ENCODE measurements at places on chromosomes 2 and 18. TPM values are rescaled to one million over a fixed set of nuclear protein-coding genes. Genes with fewer than 3 reads are reported as not detected.

PDE11A gene
- 12.9 TPM for total RNA-seq

ANKRD39 gene
- 94.4 TPM for total RNA-seq

BARD1 gene
- 9.6 TPM for total RNA-seq

UBXN2A gene
- total RNA-seq = 23.5 TPM

ZFAND2B gene
- 19.0 TPM for total RNA-seq

SP140 gene
- total RNA-seq = 0.42 TPM

GRCh38 chr18:25237571-25238267 lies 114.2 kb downstream of the ZNF521 start:
- DNase-seq = no peak
- peaks cover 8% of the 10 kb centered on the region for H3K4me1 ChIP-seq
- no peak overlapping the region for H3K4me3 ChIP-seq
- no peaks in the 10 kb centered on the region for H3K36me3 ChIP-seq

DNA sequence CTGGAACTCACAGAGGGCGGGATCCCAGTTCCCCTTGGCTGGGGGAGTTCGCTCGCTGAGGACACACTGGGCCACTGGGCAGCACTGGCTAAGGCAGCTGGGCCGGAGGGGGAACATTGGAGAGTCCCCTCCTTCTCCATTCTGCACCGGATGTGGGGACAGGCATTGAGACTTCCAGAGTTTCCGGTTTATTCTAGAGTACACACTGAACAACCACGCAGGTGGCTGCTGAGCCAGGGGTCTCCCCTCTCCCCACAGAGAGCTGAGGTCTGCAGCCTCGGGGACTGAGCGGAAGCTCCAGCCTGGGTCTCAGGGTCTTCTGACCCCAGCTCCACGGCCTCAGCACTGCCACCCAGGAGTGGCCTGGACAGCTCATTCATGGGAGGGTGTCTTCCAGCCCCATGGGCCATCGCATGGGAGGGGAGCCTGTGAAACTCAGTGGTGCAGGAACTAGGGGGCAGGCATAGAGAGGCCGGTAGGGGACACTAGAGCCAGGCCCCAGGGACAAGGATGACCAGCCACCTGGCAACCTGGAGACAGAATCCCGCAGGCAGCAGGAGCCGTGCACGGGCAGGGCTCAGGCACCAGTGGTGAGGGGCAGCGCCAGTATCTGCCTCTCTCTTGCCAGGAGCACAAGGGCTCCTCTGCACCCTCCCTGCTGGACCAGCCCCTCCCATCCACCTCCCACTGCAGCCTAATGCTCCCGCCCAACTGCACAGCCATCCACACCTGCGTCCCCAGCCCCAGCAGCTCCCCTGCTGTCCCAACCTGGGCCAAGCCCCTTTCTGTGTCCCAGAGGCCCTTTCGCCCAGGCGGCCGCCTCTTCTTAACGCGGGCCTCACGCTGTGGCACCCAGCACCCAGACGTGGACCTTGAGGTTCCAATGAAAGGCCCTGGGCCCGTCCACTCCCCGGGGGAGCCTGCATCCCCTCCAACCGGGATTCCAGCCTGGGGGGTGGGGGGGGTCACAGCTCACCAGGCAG lies 45.1 kb upstream of the GPC1 start:
- DNase-seq = peak; percentile 10
- peaks cover 29% of the 10 kb centered on the region for H3K4me1 ChIP-seq
- no peak overlapping the region for H3K27ac ChIP-seq

- H3K27ac ChIP-seq = no peak overlapping the region
- H3K4me3 ChIP-seq = no peak overlapping the region
- H3K4me1 ChIP-seq = no peaks in the 10 kb centered on the region
- H3K27me3 ChIP-seq = peaks cover 3% of the 10 kb centered on the region
- DNase-seq = no peak
These were observed 84.1 kb upstream of the SLC66A3 start for GRCh38 chr2:11071211-11071610.

GRCh38 chr2:147714582-147714981 lies 130.2 kb upstream of the ACVR2A start:
- no peak for DNase-seq
- H3K4me1 ChIP-seq = peaks cover 4% of the 10 kb centered on the region
- no peaks in the 10 kb centered on the region for H3K36me3 ChIP-seq
- H3K27me3 ChIP-seq = no peaks in the 10 kb centered on the region

DNA sequence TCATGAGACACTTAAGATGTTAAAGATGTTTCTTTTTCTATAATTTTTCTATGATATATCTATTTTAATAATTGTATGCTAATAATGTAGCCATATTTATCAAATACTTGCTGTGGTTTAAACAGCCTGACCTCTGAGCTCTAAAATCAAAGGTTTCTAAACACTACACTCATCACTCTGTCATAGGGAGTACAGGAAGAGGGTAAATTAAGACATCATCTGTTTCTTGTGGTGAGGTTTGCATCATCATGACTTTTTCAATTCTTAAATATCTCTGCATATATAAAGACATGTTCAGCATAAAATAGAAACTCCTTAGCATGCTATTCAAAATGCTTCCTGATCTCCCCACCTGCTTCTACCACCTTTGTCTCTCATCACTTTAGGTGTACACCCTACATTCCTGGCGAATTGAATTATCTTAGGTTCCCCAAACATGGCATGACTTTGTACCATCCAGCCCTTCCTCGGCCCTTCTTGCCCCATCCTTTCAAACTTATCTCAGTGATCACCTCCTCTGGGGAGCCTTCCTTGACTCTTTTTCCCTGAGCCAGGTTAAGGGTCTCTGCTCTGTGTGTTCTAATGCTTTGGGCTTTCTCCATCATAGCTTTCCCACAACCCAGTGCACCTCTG lies 105.3 kb upstream of the TTN start:
- no peaks in the 10 kb centered on the region for H3K27me3 ChIP-seq
- DNase-seq = no peak
- H3K4me3 ChIP-seq = no peak overlapping the region

GRCh38 chr2:200863782-200864175 lies 679 bp downstream of the CLK1 start:
- peak overlapping the region; percentile 100 for H3K27ac ChIP-seq
- DNase-seq = no peak
- H3K4me1 ChIP-seq = peaks cover 35% of the 10 kb centered on the region

- DNase-seq = peak; percentile 69
- peak overlapping the region; percentile 28 for H3K27ac ChIP-seq
- no peaks in the 10 kb centered on the region for H3K36me3 ChIP-seq
- H3K4me3 ChIP-seq = no peak overlapping the region
- no peaks in the 10 kb centered on the region for H3K27me3 ChIP-seq
- peaks cover 4% of the 10 kb centered on the region for H3K4me1 ChIP-seq
These were observed 98.8 kb upstream of the MMADHC start for GRCh38 chr2:149686136-149687051.

- no peaks in the 10 kb centered on the region for H3K36me3 ChIP-seq
- H3K4me3 ChIP-seq = no peak overlapping the region
- no peaks in the 10 kb centered on the region for H3K4me1 ChIP-seq
- no peak overlapping the region for H3K27ac ChIP-seq
- no peaks in the 10 kb centered on the region for H3K27me3 ChIP-seq
These were observed 63.5 kb downstream of the CNTNAP5 start for GRCh38 chr2:124088616-124089015.

DNA sequence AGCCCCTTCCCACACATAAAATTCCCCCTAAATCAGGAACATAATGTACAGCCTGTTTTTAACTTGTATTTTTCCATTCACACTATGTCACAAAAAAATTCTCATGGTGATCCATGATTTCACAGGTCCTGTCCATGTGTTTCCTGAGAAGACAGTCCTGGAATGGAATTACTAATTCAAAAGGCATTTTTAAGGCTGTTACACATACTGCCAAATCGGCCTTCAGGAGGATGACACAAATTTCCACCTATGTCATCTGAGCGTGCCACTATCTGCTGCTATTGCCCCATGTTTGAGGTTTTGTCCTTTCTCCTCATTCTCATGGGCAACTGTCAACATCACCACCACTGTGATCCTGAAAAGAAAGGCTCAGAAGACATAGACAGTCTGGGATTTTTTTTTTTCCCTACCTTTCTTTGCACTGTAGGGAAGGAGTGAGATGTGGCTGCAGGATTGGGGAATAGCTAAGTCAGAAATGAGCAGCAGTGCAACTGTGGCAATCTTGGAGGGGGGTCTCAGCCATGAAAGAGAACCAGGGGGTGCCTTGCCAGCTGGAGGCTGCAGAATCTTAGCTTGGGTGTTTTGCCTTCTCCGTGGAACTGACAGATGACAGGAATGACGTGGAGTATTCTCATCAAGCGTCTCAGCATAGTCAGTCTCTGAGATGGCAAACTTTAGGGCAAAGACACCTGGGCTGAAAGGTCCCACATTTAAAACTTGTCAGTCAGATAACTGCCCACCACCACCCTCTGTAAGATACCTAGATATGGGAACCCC lies 73.4 kb downstream of the MARCHF4 start:
- no peaks in the 10 kb centered on the region for H3K36me3 ChIP-seq
- no peak overlapping the region for H3K27ac ChIP-seq
- no peaks in the 10 kb centered on the region for H3K4me1 ChIP-seq

GRCh38 chr2:41724465-41724864 lies 323.4 kb upstream of the PKDCC start:
- no peak overlapping the region for H3K4me3 ChIP-seq
- H3K36me3 ChIP-seq = no peaks in the 10 kb centered on the region
- H3K27me3 ChIP-seq = no peaks in the 10 kb centered on the region
- H3K27ac ChIP-seq = no peak overlapping the region
- H3K4me1 ChIP-seq = no peaks in the 10 kb centered on the region

GRCh38 chr2:27715318-27716210 lies 51.9 kb downstream of the SLC4A1AP start:
- peaks cover 17% of the 10 kb centered on the region for H3K4me1 ChIP-seq
- DNase-seq = peak; percentile 69
- H3K27me3 ChIP-seq = no peaks in the 10 kb centered on the region

DNA sequence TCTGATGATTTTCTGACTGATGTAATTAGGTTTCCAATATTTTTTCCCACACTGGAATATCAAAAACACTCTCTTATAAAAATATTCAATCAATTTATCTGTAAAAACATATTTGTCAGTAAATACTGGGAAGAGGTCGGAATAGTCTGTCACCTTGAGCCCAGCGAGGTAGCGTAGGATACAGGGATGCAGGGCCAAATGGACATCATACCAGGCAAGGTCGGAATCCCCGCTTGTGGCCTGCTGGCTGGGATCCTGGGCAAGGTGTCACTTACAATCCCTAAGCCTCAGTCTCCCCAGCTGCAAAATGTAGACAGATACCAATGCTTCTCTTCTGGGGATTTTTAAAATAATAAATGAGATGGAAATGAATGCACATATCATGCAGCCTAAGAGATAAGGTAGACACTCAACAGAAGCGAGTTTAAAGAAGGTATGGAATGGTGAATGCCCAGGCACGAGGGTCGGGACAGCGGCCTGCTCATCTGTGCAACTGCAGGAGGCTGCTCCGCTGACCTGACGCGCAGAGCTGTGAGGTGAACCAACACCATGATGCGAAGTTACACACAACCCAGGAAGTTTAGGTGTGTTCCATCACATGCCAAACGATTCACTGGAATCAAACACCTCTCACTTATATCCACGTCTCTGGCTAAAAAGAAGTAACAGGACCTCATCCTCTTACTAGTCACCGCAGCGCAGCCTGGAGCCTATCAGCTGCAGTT lies 98.2 kb downstream of the EIPR1 start:
- no peaks in the 10 kb centered on the region for H3K4me1 ChIP-seq
- no peaks in the 10 kb centered on the region for H3K36me3 ChIP-seq
- no peak for DNase-seq
- H3K27ac ChIP-seq = no peak overlapping the region
- no peak overlapping the region for H3K4me3 ChIP-seq

GRCh38 chr2:101805152-101806088 lies 107.9 kb downstream of the MAP4K4 start:
- no peak overlapping the region for H3K27ac ChIP-seq
- no peak overlapping the region for H3K4me3 ChIP-seq
- peaks cover 39% of the 10 kb centered on the region for H3K4me1 ChIP-seq
- no peak for DNase-seq
- no peaks in the 10 kb centered on the region for H3K36me3 ChIP-seq
- no peaks in the 10 kb centered on the region for H3K27me3 ChIP-seq

DNA sequence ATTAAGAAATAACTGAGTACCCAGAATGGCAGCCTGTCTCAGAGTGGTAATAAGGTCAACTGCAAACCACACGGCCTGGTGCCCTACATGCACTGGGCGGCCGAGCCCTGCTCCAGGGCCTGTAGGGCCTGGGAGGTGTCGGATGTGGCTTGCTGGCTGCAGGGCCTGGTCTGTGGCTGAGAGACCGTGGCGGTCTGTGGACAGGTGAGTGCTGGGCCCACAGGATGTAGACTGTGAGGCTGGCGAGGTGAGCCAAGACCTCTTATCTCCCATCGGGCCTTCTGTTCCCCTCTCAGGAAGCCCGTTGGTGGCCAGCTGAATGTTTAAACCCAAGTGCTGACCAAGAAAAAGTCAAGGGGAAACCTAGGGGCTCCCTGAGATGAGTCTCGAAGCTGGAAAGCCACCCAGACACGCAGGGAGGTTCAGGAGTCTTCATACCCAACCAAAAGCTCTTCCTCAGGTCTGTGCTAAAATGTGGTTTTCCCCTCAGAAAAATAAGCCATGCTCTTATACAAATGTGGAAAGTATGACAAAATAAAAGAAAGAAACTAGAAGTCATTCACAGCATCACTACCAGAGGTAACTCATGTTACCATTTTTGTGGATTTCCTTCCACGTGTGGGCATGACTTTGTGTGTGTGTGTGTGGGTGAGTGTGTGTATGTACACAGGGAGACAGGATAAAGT lies 47.7 kb upstream of the CTDP1 start:
- H3K27ac ChIP-seq = no peak overlapping the region
- no peak for DNase-seq
- no peak overlapping the region for H3K4me3 ChIP-seq
- no peaks in the 10 kb centered on the region for H3K27me3 ChIP-seq
- H3K4me1 ChIP-seq = no peaks in the 10 kb centered on the region

GRCh38 chr2:168009900-168010299 lies 237.5 kb downstream of the STK39 start:
- no peaks in the 10 kb centered on the region for H3K36me3 ChIP-seq
- H3K4me3 ChIP-seq = no peak overlapping the region
- H3K27me3 ChIP-seq = no peaks in the 10 kb centered on the region
- DNase-seq = no peak
- no peaks in the 10 kb centered on the region for H3K4me1 ChIP-seq
- H3K27ac ChIP-seq = no peak overlapping the region

DNA sequence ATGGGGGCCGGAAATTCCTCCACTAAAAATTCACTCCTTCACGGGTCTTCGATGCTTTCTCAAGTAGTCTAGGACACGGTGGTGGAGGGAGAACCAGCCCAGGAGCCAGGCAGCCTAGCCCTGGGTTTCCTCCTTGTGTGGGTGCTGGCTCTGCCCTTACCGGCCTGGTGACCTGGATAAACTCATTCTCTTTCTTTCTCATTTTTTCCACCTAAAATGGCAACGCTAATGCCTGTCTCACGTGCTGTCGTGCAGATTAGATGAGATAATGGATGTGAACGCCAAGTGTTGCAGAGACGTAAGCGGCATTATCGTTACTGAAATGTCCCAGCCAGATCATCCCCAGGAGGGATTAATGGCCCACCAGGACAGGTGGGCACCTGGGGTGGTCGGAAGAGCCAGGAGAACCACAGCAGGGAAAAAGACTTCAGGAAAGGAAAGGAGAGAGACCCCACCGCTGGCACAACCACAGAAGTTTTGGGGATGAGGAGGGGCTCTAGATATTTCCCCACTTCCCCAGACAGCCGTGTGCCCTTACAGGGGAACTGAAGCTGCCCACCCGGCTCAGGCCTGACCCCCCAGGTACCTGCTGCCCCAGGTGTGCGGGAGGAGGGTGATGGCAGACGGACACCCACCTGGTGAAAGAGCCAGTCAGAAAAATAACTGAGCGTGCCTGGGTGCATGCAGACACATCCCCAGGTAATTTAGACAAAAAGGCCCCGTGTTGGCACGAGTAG lies 100.8 kb upstream of the ASAP2 start:
- no peaks in the 10 kb centered on the region for H3K36me3 ChIP-seq
- no peak overlapping the region for H3K27ac ChIP-seq
- no peaks in the 10 kb centered on the region for H3K4me1 ChIP-seq
- no peaks in the 10 kb centered on the region for H3K27me3 ChIP-seq
- DNase-seq = no peak

Measured in psoas muscle (tissue), 8 donors.